ENCODE measurements at places on chromosomes 11 and 22.
A peak's percentile ranks its signal among the peaks of the same experiment; 100 is the strongest.

- peak; percentile 4 for DNase-seq
These were observed 541.2 kb upstream of the API5 start for GRCh38 chr11:42770444-42771065.

DNA sequence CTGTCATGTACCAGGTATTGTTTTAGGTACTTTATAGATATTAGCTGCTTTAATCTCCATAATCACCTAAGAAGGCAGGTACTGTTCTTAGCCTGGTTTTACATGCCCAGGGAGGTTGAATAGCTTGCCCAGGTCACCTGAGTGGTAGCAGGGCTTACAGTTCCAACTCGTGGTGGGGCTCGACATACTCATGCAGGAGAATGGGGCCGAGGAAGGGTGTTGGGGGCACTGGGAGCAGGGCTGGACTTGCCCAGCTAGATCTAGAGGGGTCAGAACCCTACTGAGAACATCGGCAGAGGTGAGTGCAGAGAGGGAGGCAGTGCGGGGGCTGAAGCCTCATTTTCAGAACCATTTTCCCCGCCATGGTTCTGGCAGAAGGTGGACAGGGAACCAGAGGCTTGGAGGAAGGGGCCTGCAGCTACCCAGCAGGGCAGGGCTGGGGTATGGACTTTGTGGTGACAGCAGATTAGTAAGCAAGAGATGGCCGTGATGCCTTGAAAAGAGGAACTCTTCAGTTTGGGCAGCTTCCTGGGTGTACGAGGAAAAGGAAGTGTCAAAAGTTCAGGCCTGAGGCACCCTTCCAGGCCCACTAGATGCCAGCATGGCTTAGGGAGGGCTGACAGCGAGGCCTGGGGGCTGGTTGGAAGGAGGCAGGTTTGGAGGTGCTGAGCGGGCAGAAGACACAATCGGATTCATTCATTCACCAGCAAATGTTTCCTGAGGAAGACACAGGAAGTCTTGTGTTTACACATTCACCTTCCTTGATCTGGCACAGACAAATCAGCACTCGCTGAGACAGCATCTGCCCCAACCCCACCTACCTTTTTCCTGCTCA, 54.7 kb upstream of the LYVE1 start:
- DNase-seq, result no peak

DNA sequence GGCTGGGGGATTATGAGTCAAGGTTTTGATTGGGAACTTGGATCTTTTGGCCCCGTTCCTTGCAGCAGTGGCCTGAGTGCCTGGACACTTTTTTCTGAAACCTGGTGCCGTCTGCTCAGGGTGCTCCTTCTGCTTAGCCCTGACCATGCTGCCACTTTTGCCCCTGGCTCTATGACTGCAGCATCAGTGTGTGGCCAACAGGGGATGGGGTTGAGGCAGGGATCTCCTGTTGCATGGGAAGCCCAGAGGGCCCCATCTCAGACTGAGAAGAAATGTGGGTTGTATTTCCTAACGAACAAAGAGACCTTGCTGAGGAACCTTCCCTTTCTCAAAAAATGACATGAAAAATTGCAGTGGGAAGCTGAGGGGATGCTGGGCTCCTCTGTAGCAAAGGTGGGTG, 18.7 kb downstream of the POU2F3 start:
- no peak for DNase-seq

GRCh38 chr11:75265851-75266531, 25.4 kb downstream of the TPBGL start:
- DNase-seq, result no peak

DNA sequence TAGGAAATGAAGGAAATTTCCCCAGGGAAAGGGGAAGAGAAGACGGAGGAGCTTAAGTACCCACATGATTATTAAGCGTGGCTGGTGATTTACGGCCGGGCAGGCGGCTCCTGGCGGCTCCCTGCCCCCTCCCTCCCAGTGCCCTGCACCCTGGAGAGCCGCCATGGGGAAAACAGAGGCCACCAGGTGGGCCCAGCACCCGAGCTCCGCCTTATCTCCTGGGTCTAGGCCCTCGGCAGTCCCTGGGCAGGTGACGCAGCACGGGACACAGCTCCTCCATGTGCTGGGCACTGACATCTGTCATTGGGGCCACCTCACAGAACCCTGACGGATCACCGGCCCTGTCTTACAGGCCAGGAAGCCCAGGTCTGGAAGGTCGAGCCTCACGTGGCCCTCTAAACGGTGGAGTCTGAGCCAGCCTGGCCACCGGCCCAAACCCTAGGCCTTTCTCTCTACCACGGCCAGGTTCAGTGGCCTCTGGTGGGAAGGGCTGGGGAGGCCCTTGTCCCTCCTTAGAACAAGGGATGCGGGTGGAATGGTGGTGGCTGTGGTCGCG, 60.2 kb upstream of the PPARA start:
- DNase-seq, result peak; percentile 75

- no peak for DNase-seq
These were observed 66.6 kb upstream of the OPCML start for GRCh38 chr11:133598906-133599305.

- DNase-seq, result no peak
These were observed 12.0 kb downstream of the SIAE start for GRCh38 chr11:124661553-124661952.

GRCh38 chr22:26320447-26320846, 108.6 kb upstream of the ASPHD2 start:
- no peak for DNase-seq

GRCh38 chr11:72189455-72190250, 2.3 kb upstream of the FOLR1 start:
- DNase-seq, result peak; percentile 53

- no peak for DNase-seq
These were observed 8.9 kb downstream of the FIBIN start for GRCh38 chr11:27002838-27003237.

GRCh38 chr11:102794382-102794781, 3.6 kb downstream of the MMP1 start:
- peak; percentile 18 for DNase-seq

GRCh38 chr22:31102441-31103081, 4.8 kb downstream of the SELENOM start:
- no peak for DNase-seq

- no peak for DNase-seq
These were observed 13.7 kb downstream of the RASD2 start for GRCh38 chr22:35554297-35554845.

DNA sequence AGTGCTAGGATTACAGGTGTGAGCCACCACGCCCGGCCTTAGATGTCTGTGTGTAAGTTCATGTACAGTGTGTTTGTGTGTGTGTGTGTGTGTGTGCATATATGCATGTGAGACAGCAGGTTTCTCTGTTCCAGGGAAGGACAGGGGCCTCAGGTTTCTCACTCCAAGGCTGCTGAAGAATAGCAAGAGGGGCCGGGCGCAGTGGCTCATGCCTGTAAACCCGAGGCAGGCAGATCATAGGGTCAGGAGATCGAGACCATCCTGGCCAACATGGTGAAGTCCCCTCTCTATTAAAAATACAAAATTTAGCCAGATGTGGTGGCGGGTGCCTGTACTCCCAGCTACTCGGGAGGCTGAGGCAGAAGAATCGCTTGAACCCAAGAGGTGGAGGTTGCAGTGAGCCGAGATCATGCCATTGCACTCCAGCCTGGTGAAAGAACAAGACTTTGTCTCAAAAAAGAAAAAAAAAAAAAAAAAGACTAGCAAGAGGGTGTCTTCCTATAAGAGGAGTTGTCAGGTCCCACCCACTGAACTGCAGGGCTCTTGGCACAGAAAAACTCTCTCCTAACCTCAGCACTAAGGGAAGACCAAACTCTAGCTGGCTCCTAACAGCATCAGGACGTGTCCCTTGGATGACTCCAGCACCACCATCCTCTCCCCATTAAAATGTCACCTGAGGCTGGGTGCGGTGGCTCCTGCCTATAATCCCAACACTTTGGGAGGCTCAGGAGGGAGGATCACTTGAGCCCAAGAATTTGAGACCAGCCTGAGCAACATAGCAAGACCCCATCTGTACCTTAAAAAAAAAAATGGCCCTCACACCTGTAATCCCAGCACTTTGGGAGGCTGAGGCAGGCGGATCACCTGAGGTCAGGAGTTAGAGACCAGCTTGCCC, 40.0 kb downstream of the TST start:
- DNase-seq, result no peak

DNA sequence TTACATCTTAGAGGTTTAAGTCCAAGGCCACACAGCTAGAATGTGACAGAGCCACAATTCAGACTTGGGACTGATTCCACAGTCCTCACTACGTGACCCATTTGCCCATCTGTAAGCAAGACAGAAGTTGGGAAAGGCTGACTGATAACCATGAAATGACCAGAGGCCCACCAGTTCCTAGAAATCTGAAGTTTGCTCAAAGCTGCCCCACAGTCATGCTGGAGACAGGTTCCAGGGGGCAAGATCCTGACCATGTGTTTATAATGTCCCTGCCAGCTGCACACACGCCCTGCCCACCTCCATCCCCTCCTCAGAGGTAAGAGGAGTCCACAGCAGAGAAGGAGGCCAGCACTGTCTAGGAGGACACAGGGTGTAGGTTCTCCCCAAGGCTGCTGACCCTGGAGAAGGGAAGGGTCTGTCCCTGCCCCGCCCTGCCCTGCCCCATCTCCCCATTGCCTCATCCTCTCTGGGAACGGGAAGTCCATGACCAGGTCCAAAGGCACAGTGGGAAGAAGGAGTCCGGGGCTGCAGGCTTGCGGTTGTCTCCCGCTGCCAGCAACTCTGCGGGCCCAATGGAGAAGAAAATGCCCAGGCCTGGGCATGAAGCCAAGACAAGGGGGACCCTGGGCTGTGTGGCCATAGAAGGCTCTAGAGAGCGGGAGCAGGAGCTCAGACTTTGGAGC, 11.9 kb upstream of the OAF start:
- no peak for DNase-seq

DNA sequence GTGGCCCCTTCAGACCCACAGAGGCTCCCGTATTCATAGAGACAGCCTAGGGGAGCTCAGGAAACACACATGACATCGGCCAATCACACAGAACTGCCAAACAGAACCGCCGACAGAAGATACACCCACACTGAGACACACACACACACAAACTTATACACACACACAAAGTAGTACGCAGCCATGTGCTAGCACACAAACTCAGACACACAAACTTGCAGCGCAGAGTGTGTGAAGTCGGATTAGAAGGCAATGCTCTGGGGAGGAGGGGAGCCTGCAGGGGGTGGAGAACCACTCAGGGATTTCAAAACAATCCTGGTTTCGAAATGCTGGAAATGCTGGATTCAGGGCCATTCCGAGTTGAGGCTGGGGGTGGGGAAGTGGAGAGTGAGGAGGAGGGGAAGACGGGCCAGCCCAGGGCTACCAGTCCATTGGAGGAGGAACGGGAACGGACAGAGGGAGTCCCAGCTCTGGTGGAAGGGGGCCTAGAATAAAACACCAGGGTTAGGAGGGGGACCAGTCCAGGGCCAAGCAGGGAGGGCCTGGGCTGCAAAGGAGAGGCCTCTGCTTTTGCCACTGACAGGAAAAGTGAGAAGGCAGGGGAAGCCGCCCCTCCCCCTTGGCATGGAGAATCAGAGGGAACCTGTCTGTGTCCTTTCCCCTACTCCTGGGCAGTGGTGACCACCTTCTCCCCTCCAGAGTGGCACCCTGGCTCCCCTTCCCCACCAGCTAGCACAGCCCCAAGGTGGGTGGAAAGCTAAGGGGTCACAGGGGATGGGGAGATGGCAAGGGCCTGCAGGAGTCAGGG, 4.4 kb downstream of the BCL9L start:
- no peak for DNase-seq

DNA sequence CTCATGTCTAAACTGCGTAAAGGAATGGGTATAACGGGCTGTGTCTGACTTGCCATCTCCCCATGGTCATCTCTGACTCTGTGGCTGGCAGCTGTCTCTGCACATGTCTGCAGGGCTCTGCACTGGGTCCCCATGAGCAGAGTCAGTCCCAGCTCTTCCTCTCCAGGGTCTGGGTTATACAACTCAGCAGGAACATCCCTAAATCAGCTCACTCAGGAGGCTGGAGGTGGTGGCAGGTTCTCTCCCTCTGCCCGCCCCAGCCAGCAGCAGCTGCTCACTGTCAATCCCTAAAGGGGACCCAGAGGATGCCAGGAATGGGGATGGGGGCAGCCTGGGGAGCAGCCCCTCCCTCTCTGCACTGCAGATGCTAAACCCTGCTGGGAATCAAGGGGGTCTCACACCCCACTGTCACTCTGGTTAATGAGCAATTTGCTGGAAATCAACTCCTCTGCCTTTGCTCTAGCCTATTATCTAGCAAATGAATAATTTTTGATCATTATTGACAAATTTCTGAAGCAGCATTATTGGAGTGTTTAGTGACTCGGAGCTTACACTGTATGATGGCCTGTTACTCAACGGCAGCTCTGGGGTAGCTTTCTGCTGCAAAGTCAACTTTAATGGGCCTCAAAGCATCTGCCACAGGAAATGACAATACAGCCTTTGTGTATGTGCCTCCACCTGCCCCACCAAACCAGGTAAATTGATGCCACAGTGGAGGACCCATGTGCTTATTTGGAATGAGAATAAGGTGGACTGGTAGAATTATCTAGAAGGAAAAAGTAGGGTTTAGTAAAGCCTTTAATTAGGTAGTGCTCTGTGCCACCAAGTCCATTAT, 55.7 kb upstream of the SHANK2 start:
- no peak for DNase-seq

- DNase-seq, result no peak
These were observed 165.0 kb upstream of the MTNR1B start for GRCh38 chr11:92804388-92804966.

- DNase-seq, result no peak
These were observed 145.1 kb downstream of the TBC1D22A start for GRCh38 chr22:46907241-46908215.

GRCh38 chr11:34344410-34344767, 13.4 kb downstream of the ABTB2 start:
- no peak for DNase-seq

DNA sequence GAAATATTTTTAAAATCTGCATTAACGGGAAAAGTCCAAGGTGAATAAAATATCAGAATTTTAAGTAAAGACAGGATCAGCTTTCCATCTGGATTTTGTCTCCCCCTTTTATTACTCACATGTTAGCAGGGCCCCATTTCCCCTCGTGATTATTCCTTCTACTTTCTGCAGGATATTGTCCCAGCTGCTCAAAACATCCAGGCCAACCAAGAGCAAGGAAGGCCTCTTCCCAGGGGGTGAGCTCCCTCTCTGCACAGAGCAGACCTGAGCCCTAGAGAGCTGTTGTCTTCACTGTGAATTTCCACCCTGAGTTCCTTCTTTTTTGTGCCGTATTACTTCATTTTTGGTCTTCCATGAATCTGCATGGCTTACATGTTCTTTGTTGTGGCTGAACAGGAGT, 3.7 kb upstream of the TMPRSS13 start:
- peak; percentile 15 for DNase-seq

GRCh38 chr22:47228767-47229166, 466.3 kb downstream of the TBC1D22A start:
- DNase-seq, result no peak
